ENCODE measurements at places on chromosomes 12 and 14.
A peak's percentile ranks its signal among the peaks of the same experiment; 100 is the strongest.

DNA sequence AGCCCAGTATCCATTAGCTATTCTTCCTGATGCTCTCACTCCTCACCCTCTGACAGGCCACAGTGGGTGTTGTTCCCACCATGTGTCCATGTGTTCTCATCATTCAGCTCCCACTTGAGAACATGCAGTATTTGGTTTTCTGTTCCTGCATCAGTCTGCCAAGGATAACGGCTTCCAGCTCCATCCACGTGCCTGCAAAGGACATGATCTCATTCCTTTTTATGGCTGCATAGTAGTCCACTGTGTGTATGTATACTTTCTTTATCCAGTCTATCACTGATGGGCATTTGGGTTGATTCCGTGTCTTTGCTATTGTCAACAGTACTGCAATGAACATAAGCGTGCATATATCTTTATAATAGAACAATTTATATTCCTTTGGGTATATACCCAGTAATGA is 8.9 kb downstream of the ATG2B start:
- no peak for DNase-seq

DNA sequence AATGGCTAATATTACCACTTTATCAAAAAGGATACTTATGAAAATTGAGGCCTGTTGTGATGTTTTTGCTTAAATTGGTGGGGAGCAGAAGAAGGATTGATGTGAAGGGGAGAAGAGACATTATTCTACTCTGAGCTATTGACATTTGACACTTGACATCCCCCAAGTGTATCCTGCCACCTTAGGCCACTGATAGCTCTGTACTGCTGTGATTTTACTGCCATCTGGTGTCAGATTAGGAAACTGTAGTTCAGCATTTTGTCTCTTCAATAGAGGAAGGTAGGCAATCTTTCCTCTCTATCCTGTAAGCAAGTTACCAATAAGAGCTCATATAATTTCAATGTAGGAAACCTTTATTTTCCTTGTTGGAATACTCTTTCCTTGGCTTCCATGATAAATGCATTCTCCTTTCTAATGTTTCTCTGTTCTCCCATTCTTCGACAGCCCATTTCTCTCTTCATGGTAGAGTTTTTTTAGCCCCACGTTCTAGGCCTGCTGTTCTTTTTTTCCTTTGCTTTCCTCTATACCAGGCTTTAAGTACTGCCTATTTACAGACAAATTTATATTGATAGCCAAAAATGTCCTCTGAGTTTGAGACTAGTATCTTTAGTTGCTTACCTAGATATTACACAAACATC is 46.3 kb downstream of the PPHLN1 start:
- DNase-seq = peak; percentile 72

GRCh38 chr12:131061041-131061806 is 107.5 kb downstream of the ADGRD1 start:
- no peak for DNase-seq

DNA sequence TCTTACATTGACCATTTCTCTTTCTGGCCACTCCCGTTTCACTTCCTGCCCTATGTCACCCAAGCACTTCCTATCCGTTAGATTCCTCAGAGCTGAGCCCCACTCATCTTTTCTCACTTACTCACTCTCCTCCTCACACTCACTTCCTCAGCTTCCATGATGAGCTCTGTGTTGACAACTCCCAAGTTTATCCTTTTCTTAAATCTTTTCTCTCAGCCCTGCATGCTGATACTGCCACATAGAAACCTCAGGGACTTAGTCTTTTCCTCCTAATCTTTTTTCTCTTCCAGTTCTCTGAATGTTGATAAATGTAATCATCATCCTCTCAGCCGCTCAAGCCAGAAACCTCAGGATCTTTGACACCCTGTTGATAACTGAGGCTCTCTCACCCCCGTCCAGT is 99.6 kb downstream of the ANO6 start:
- DNase-seq = peak; percentile 65

- DNase-seq = no peak
Observed at GRCh38 chr14:62706217-62706616, 339.0 kb downstream of the KCNH5 start.

DNA sequence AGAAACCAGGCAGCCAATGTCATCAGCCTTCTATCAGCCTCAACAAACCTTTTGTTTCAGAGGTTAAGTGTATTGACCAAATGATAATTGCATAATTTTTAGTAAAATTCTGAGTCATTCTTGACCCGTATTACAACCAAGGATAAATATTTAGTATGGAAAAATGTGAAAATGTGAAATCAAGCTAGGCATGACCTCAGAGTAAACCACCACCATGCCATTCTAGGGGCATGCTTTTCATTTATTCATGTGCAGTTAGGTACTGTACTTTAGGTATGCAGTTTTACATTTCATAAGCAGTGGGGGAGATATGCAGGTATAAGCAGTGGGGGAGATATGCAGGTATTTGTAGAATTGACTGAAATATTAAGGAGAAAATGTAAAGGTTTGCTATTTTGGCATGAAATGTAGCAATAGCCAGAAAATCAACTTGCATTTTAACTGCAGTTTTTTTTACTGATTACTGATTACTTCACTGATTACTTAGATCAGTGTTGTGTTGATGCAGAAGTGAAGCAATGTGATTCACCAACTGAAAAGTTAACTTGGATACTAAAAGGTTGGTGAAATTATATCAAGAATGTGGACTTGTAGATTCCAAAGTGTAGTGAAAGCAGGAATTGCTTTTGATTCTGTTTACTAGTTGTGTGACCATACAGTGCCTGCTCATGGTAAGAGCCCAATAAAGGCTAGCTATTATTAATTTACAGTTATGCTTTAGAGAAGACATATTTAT is 184.2 kb downstream of the ESR2 start:
- peak; percentile 27 for DNase-seq

DNA sequence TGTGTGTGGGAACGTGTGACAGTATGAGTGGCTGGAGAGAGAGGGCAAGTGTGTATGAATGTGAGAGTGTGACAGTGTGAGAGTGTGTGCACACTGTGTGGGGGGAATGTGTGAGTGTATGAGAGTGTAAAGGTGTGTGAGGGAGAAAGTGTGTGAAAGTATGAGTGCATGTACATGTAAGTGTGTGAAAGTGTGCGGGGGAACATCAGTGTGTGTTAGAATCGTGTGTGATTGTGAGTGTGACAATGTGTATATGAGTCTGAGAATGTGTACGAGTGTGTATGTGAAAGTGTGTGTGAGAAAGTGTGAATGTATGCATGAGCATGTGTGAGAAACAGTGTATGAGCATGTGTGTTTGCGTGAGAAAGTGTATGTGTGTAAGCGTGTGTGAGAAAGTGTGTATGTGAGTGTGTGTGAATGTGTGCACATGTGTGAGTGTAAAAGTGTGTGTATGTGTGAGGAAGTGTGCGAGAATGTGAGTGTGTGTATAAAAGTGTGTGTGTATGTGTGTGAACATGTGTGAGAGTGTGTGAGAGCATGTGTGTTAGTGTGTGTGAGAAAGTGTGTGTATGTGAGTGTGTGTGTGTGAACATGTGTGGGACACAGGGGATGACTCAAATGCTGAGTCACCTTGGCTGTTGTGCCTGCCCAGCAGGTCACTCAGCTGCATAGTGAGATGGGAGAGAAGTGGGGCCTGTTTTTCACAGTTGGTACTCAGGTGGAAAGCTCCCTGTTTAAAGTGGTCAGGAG is 220.5 kb upstream of the TBX3 start:
- DNase-seq = peak; percentile 74

DNA sequence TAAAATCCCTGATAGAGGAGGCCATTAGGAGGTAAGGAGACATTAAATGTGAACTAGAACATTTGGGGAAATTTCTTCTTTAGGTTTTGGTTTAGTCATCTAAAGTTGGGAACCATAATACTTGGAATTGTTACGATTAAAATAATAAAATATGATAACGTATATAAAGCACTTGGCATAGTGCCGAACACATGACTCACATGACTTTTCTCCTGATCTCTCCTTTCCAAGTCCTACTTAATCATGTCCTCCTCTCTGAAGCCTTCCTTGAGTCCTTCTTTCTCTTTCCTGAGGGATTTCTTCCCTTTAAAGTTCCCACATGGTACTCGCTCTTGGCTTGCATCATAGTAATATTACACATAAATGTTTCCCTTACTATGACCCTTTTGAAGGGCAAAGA is 20.0 kb downstream of the BEST3 start:
- peak; percentile 41 for DNase-seq

DNA sequence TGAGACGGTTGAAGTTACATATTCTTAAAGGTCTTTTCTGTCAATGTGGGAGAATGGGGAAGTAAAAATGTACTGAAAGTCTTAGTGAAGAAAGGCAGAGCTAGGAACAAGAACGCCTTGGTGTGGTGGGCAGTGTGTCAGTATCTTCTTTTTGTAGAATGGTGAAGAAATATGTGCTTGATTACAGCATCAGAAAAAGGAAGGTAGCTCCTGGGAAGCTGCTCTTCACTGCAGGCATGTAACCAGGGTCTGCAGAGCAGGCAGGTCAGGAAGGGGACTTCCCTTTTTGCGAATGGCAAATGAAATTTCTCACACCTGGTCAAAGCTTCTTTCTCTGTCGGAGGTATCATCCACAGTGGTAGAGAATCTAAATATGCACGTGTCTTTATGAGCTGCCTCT is 226.2 kb downstream of the ADAMTS20 start:
- DNase-seq = no peak

DNA sequence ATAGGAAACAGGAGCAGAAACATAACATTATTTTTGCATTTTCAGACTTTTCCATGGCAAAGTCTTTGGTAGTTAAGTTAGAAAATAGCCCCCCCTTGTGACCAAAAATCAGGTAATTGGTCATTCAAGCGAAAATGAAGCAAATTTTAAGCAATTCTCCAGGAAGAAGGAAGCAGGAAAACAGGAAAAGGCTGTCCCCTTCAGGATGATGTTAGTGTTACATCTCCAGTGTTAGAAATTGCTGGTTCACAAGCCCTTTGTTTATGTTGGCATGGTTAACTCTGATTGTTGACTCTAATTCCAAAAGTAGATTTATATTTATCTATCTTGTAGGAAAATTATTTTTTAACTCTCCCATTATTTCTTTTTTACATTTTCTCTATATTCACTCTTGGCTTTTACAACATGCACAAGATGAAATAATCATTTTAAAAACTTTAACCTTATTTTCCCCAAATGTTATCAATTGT is 18.8 kb upstream of the GAS2L3 start:
- peak; percentile 90 for DNase-seq

DNA sequence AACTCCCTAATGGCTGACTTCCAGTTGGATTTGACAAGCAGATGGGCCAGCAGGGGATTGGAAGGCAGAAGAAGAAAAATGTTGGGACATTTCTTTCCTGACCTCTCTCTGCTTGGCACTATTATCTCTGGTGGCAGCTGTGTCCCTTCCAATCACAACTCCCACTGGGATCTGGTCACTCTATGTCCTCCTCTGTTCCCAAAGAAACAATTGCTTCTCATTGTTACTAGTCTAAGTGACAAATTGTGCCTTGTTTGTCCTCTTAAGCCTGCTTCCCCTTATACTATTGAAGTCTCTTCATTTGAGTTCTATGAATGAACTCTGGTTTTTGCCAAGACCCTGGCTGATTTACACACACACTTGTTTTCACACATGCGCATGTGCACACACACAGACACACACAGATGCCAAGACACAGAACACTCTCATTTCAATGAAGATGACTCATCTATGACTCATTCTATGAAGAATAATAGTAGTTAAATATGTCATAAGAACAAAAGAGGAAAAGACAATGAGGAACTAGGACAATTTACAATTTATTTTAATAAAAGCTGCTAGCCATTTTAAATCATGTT is 83.0 kb upstream of the FAR2 start:
- DNase-seq = peak; percentile 26

DNA sequence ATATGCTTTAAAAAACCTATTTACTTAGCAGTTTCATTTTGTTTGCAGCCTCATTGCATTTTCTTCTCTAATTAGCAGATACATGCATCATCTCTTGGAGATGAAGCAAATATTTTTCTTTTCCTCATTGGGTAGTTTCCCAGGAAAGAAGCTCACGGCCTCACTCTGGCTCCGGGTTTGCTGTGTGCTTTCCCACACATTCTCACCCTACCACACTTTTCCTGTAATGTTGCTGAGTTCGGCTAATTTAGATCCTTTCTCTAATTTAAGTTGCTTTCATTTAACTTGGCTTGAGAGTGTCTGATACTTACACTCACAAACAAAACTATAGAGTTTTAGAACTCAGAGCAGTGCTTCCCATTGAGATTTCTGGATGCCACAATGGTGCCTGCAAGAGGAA is 928.2 kb downstream of the NRXN3 start:
- no peak for DNase-seq

DNA sequence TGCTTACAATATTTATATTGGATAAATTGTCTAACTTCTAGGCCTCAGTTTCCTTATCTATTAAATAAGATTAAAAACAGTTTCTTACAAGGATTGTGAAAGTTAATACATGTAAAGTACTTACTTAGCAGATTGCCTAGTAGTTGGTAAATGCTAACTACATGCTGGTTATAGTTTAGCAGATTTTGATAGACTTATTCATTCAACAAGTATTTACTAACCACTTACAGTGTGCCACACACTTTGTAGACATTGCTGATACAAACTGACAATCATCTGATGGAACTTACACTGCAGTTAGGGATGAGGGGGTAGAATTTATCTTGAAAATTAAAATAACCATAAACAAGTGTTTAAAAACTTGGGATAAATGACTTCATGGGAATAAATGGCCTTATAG is 50.4 kb downstream of the ARID2 start:
- DNase-seq = no peak

DNA sequence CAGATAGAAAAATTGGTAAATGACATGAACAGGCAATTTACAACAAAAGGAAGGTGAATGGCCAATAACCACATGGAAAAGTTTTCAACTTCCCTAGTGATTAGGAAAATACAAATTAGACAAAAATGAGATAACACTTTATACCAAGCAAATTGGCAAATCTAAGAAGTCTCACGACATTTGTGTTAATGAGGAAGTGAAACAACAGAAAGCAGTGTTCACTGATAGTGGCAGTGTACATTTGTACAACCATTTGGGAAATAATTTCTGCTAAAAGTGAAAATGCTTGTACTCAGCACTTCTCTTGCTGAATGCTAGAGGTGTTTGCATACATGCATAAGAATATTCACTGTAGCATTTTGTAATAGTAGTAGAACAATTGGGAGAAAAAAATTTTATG is 126.6 kb downstream of the LLPH start:
- no peak for DNase-seq

DNA sequence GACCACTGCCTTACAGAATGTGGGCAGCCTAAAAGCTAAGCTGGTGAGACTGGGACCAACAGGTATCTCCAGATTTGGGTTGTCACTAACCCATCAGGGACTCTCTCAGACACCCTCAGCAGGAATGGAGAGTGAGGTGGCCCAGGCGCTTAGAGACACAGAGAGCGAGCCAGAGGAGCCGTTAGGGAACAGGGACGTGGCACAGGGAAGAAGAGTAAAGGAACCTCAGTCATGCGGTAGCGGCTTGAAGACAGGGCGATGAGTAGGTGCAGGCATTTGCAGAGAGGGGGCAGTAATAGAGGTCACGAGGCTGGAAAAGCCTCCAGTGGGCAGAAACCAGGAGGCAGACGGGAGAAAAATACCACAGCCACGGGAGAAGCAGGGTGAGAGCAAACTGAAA is 158.0 kb upstream of the CCND2 start:
- DNase-seq = no peak

- DNase-seq = no peak
Observed at GRCh38 chr14:41570415-41571155, 36.1 kb upstream of the LRFN5 start.

- DNase-seq = no peak
Observed at GRCh38 chr14:67962215-67962644, 142.7 kb downstream of the RAD51B start.
